Activated CD8-positive, alpha-beta T cell treated with anti-CD3 and anti-CD28 coated beads for 36 hours (primary cell): ENCODE measurements at places on chromosomes 16 and 17. TPM values are rescaled to one million over a fixed set of nuclear protein-coding genes. Genes with fewer than 3 reads are reported as not detected.

GRCh38 chr16:28062847-28063521, 530 bp downstream of the GSG1L start:
- peak; percentile 14 for DNase-seq

GRCh38 chr16:30731411-30731810, 16.8 kb upstream of the PHKG2 start:
- peak; percentile 28 for DNase-seq

The KRTAP17-1 gene
- not detected for total RNA-seq

DNA sequence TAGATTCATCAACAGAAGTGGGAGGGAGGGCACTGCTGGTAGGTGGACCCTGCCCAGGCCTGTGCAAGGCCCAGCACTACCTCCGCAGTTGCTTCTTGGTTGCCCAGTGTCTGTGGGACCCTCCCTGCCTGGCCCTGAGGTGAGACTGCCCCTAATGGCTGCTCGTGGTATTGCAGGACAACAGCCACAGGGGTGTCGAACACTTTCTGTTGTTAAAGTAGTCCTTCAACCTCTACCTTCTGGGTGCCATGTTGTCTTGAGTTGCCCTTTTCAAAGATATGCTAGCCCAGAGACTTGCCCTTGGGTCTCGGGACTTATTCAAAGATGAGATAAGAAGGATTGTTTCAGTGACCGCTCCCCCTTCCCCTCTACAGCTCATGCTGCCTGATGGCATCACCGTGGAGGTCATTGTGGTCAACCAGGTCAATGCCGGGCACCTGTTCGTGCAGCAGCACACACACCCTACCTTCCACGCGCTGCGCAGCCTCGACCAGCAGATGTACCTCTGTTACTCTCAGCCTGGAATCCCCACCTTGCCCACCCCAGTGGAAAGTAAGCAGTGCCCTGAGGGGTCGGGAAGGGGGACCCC, 29.1 kb downstream of the AKAP1 start:
- peak; percentile 76 for DNase-seq

GRCh38 chr16:17471719-17472461, 1.1 kb upstream of the XYLT1 start:
- no peak for DNase-seq

DNA sequence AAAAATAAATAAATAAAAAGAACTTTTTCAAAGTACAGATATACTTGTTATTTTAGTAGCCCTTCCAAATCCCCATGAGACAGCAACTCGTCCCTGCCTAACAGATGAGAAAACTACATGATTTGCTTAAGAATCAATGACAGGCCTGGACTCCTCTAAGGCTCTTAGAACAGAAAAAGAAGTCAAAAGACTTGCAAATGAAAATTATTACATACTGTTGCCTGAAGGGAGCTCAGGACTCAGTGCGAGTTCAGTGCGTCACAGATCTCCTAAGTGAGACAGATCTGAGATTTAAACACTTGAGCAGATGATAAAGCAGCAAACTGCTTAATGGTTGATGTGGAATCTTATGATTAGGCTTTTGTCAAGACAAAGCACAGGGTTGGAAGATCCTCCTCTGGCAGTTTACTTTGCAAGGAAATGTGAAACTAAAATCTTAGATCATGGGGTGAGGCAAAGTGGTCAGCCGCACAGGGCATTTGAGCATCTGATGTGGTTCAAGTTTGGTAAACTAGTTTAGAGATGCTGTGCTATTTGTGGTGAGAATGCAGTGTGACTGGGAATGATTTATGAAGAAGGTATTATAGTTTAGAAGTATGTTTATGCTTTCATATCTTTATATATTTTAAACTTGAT, 138.1 kb downstream of the TRIM37 start:
- no peak for DNase-seq

The KRT40 gene
- not detected for total RNA-seq

The ACSM2A gene
- not detected for total RNA-seq

The CA10 gene
- total RNA-seq, result not detected

DNA sequence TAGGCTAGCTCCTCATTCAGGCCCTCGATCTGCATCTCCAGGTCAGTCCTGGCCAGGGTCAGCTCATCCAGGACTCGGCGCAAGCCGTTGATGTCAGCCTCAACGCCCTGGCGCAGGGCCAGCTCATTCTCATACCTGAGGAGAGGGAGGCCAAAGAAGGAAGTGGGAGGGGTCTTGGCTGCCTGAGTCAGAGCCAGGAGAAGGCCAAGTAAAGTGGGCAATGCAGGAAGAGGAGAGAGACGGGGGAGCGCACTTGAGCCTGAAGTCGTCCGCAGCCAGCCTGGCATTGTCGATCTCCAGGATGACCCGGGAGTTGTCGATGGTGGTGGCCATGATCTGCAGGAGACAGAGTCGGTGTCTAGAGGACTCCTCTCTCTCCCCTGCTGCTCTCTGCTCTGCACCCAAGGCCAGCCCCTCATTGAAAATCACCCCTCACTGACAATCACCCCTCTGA, 1.8 kb downstream of the KRT15 start:
- no peak for DNase-seq

The C17orf78 gene
- not detected for total RNA-seq

The EMP2 gene
- not detected for total RNA-seq

GRCh38 chr17:49777563-49777962, 10.9 kb upstream of the KAT7 start:
- DNase-seq, result no peak

- DNase-seq, result no peak
These were observed 3.1 kb downstream of the CLCN7 start for GRCh38 chr16:1471569-1472194.

- DNase-seq, result peak; percentile 33
These were observed 7.1 kb downstream of the ITGAD start for GRCh38 chr16:31400191-31400590.

The SLC46A1 gene
- 2.1 TPM for total RNA-seq

DNA sequence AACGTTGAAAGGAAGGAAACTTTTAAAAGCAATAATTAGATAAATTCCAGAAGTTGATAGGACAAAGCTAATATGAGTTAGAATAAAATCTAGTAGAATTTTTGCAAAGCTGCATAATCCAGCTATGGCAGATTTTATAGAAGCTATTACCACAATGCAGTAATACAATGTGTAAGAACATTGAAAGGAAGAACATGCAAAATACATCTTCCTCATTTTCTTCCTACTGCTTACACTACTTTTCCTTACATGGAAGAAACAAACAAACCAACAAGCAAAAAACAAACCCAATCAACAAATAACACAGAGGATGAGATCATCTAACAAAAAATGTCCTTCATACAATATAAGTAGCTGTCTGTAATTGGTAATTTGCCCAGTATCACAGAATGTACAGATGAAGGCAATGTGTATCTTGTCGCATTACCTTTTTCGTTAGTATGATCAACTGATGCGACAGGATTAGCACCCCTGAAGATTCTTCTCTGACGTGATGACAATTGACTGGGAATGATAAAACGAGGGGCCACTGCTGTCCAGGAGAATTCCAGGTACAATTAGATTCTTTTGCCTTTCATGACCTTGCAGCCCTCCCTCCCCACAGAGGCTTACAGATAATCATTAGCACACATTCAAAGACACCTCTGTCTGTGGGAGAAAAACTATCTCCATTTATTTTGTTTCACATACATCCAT, 21.2 kb upstream of the LRRC37A start:
- no peak for DNase-seq

GRCh38 chr16:85296859-85297660, 184.8 kb upstream of the CIBAR2 start:
- peak; percentile 68 for DNase-seq
